ENCODE measurements at places on chromosomes 6 and 20. TPM values are rescaled to one million over a fixed set of nuclear protein-coding genes. Genes with fewer than 3 reads are reported as not detected.

Gene LRRC73
- total RNA-seq: 0.39 TPM

Gene SLC17A9
- 34.9 TPM for total RNA-seq

Gene COL20A1
- total RNA-seq: not detected

Gene SEL1L2
- total RNA-seq: not detected

Gene SPATA2
- total RNA-seq: 12.0 TPM

Gene EPB41L1
- 0.21 TPM for total RNA-seq

Gene AFG1L
- 4.6 TPM for total RNA-seq

- H3K4me3 ChIP-seq: no peak overlapping the region
- no peaks in the 10 kb centered on the region for H3K36me3 ChIP-seq
- no peaks in the 10 kb centered on the region for H3K27me3 ChIP-seq
- no peak for DNase-seq
Observed at GRCh38 chr20:906001-906520, 10.1 kb downstream of the ANGPT4 start.

GRCh38 chr20:19737025-19737424, 21.0 kb upstream of the RIN2 start:
- peaks cover 17% of the 10 kb centered on the region for H3K27me3 ChIP-seq
- no peaks in the 10 kb centered on the region for H3K4me1 ChIP-seq
- DNase-seq: no peak
- no peak overlapping the region for H3K4me3 ChIP-seq

DNA sequence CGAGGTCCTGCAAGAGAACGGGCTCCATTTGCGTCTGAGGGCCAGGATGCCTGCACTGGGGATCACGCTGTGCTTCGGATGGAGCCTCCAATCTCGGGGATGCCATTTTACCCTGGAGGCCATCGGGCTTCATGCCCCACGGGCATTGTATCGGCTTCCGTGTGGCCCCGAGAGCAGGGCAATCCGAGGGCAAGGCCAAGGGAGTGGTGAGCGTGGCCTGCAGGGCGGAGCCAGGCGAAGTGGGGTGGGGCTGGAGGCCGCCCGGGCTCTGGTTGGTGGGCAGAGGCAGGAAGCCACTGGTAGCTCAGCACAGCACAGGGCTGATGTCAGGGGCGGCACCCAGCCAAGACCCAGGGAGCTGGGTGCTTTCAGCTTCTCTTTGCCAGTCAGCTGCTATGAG, 57.5 kb upstream of the BHLHE23 start:
- peaks cover 4% of the 10 kb centered on the region for H3K4me1 ChIP-seq
- no peaks in the 10 kb centered on the region for H3K36me3 ChIP-seq
- peak; percentile 34 for DNase-seq
- peaks cover 18% of the 10 kb centered on the region for H3K27me3 ChIP-seq
- H3K27ac ChIP-seq: no peak overlapping the region

DNA sequence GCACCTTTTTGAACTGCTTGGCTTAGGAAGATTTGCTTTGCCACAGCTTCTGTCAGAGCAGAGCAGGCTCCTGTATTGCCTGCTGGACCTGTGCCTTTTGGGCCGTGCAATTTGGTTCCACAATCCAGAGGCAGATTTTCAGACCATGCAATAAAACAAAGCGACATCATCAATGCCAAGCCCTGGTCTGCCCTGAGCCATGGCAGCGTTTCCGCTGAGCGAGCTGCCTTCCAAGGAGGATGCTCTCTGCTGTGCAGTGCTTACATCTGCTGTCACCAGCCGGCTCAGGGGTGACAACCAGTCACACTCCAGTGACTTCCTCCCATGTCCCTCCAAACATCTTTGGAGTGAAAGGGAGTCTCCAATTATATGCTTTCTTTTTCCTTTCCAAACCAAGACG, 282.2 kb downstream of the CDH26 start:
- no peak overlapping the region for H3K4me3 ChIP-seq
- peaks cover 3% of the 10 kb centered on the region for H3K4me1 ChIP-seq

DNA sequence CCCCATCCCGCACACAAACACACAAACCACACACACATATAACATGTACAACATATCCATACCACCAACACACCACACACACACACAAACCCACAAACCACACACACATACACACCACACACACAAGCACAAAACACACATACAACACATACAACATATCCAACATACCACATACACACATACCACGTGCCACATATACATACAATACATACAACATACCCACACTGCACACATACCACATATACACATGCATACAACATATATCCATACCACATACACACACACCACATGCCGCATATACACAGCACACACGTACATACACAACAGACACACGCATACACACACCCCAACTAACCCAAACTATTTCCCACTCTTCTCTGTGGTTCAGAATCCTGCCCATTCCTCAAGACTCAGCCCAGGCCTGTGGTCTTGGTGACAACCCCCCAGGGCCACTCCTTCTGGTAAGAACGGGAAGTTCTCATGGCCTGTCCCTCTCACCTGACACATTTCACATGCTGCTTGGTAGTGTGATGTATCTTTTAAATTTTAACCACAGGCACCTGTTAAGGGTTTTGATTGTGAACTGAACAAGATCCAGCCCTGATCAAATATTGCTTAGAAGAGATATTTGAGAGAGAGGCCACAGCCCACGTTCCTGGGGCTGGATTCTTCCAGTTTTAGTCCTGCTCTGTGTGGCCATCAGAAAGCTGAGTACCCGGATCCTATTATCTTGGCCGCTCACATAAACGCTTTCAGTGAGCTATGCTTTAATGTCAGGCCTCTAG, 55.9 kb upstream of the KCNK16 start:
- no peaks in the 10 kb centered on the region for H3K36me3 ChIP-seq
- H3K27me3 ChIP-seq: peaks cover 39% of the 10 kb centered on the region
- DNase-seq: no peak
- H3K4me3 ChIP-seq: no peak overlapping the region
- no peaks in the 10 kb centered on the region for H3K4me1 ChIP-seq

DNA sequence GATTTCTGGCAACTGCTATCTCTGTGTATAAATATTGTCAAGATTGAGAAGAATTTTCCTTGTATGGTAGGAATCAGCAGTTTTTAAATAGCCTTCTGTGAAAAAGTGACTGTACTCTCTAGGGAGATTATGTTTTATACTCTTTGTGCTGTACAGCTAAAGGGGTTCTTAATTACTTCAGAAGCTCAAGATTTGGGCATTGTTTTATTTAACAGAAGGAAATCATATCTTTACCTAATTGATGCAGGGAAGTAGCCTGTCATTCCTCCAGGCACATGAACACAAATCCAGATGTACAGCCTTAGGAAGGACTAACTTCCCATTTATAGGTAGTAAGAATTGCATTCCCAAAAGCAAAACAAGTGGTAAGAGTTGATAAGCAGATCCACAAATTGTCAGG, 1.3 kb downstream of the CALHM5 start:
- H3K27me3 ChIP-seq: peaks cover 12% of the 10 kb centered on the region
- no peak overlapping the region for H3K4me3 ChIP-seq
- peaks cover 13% of the 10 kb centered on the region for H3K36me3 ChIP-seq
- H3K4me1 ChIP-seq: no peaks in the 10 kb centered on the region
- no peak for DNase-seq

GRCh38 chr6:39173270-39173669, 56.0 kb downstream of the KCNK5 start:
- peaks cover 10% of the 10 kb centered on the region for H3K36me3 ChIP-seq
- H3K4me1 ChIP-seq: no peaks in the 10 kb centered on the region
- no peak overlapping the region for H3K27ac ChIP-seq
- no peak for DNase-seq
- no peak overlapping the region for H3K4me3 ChIP-seq

DNA sequence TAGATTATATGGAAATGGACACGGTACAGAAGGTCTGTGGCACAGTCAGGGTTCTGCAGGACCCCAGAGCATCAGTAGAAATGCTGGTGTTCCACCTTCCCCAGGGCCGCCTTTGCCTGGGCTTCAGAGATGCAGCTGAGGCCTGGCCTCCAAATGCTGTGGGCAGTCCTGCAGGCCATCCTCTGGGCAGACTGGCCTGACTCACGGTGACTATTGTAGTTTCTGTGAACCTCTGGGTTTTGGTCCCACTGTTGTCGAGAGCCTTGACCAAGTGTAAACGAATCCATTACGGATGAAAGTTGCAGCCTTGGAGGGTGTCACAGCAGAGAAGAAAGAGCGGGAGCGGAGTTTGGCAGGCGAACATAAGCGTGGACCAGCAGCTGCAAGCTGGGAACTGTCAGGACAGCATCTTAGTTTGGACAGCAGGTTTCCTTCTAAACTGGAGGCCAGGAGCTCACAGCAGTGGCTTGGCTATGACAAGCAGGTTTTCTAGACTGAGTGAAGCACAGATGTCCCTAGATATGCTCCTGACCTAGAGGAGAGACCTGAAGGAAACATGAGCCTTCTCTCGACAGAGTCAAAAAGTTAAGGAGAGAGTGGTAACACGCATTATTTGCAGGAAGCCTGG, 46.2 kb upstream of the BCLAF1 start:
- H3K36me3 ChIP-seq: no peaks in the 10 kb centered on the region
- no peaks in the 10 kb centered on the region for H3K27me3 ChIP-seq
- H3K4me1 ChIP-seq: no peaks in the 10 kb centered on the region
- H3K4me3 ChIP-seq: no peak overlapping the region

GRCh38 chr6:163416557-163417253, 2.2 kb downstream of the QKI start:
- H3K4me1 ChIP-seq: peaks cover 63% of the 10 kb centered on the region
- H3K27me3 ChIP-seq: no peaks in the 10 kb centered on the region
- peak overlapping the region; percentile 97 for H3K4me3 ChIP-seq
- no peak for DNase-seq
- H3K27ac ChIP-seq: peak overlapping the region; percentile 96

DNA sequence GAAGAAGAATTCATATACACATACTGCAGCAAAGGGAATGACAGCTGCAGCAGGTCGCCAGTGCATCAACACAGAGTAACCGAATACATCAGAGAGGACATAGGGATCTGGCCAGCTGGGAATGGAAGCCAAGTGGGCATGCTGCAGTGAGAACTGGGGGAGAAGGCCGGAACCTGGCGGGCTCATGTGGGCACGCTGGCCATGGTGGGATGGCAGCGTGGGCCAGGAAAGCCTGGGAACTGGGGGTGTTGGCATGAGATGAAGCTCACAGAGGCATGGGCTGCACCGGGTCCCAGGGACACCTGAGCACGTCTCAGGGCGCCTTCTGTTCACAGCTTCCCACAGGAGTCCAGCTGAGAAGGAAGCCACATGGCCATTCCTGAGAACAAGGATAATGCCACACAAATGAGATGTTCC, 139.5 kb upstream of the AGPAT4 start:
- H3K27ac ChIP-seq: no peak overlapping the region
- no peak for DNase-seq
- peaks cover 2% of the 10 kb centered on the region for H3K4me1 ChIP-seq

DNA sequence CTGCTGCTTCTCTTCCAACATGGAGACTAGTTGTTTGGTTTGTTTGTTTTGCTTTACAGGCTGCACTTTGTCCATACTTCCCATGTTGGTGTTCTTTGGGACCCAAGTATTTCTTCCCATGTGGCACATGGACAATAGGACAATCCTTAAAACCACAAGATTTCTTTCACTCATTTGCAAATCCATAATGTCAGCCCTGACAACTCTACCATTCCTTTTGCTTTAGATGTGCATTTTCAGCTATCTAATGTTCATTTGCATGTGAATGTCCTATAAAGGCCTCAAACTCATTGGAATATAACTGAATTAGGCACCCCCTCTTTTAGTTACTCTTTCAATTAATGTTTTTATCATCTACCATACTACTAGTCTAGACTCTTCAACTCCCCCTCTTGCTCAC, 16.7 kb downstream of the THEMIS start:
- no peak overlapping the region for H3K27ac ChIP-seq
- no peak overlapping the region for H3K4me3 ChIP-seq
- no peak for DNase-seq

Measured in natural killer cell treated with Interleukin-12 subunit alpha and Interleukin-12 subunit beta and Interleukin-15 and Interleukin-18, amount 100 ng/mL, for 72 hours (primary cell).